ENCODE measurements at places on chromosomes 12 and 14.

- no peak for DNase-seq
Observed at GRCh38 chr12:4217091-4217490, 56.5 kb upstream of the CCND2 start.

DNA sequence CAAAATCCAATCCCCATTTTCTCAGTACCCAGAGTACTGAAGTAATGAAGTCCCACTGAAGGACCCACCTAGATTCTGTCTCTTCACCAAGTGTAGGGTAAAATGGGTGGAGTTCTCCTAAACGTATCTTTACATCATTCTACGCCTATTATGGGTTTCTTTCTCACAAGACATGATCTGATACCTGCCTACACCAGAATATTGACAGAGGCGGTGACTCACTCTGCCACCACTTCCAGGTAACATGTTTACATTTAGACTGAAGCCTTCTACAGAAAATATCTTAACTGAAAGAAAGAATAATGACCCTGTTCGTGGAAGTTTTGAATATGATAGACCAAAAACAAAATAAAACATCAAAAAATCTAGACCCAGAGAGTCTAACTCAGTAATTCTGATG lies 89.8 kb downstream of the BTG1 start:
- no peak for DNase-seq

GRCh38 chr14:101496776-101497683 lies 64.3 kb upstream of the DIO3 start:
- DNase-seq: no peak

DNA sequence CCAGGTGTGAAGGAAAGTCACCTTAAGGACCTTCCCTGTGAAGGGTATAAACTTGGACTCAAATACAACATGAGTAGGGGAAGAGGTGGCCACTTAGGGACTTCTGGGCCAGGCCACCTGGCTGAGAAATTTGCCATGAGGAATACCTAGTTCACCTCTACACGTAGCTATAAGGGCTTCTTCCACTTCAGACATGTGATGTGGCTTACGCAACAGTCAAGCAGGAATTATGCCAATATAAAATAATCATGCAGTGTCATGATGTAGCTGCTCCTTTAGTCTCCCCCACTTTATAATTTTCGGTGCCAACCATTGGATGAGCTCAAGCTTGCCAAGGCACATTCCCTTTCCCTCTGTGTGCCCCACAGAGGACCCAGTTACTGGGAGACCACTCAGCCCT lies 166.6 kb upstream of the BCL2L14 start:
- no peak for DNase-seq

- DNase-seq: no peak
Observed at GRCh38 chr14:77122526-77123125, 19.0 kb downstream of the ZDHHC22 start.

DNA sequence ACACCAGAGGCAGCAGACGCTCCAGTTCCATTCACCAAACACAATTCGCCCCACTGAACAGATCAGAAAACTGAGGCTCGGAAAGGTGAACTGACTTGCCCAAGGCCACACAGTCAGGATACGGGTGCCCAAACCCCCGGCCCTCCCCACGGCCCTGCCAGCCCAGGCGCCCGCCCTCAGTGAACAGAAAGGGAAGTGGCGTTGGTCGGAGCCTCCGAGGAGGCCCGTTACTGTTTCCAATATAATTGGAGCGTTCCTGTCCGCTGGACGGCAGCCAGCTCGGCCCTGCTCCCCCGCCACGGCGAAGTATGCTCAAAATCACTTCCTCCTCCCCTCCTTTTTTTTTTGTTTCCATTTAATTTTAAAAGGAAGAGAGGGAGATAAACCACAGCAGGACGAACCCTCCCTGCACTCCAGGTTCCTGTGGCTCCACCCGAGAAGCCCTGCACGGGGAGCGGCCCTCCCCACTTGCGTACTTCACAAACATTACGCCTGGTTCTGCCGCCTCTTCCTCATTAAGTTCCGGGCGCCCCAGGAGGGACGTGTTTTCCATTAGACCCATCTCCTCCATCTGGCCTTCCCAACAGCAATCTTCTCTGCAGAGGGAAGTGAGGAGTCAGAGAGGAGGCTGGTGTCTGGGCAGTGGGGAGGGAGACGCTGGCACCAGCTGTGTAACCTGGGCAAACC lies 61.1 kb downstream of the NCOR2 start:
- DNase-seq: no peak

DNA sequence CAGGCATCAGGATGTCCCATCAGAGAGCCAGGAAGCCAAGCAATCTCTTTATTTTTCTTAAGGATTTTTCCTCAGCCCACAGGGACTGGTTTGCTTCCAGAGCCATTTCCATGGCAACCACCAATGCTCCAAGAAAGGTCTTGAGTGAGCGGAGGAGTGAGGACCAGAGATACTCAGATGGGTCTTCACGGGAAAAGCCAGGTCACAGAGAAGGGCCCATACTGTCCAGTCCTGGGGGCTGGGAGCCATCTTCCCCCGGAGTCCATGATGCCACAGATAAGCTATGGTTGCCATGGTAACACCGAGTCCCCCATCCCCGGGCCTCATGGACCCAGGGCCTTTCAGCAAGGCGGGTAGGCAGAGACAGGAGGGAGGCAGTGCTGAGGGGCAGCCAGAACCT lies 28.6 kb downstream of the CMKLR1 start:
- DNase-seq: no peak

DNA sequence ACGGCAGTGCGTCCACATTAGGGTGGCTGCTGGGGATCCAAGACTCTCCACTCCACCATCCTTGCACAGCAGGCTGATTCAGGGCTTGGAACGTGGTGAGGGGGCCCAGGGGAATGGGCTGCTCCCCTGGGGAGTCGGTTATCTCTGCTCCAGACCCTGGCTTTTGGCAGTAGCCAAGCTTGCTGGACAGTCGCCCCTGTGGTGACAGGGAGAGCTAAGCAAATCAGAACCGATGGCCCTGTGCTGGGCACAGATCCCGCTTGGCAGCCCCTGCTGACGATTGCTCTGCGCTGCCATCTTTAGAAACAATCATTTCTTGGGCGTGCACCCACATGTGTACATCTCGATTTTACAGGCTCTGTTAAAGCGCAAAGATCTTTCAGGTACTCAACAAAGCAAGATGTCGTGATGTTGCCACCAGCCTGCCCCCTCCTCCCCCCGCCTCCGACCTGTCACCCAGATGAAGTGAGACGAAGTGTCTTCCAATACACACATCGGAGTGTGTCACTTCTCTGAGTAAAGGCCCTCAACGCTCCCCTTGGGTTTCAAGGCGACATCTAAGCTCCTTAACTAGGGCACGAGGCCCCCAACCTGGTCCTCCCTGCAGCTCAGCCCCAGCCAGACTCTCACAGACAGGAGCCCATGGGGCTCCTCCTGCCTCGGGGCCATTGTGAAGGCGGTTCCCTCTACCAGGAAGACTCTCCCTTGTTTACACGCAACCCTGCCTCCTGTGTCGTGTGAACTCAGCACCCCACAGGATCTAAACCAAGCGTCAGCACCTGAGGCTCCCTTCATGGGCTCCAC lies 55.6 kb downstream of the PITPNM2 start:
- DNase-seq: no peak

DNA sequence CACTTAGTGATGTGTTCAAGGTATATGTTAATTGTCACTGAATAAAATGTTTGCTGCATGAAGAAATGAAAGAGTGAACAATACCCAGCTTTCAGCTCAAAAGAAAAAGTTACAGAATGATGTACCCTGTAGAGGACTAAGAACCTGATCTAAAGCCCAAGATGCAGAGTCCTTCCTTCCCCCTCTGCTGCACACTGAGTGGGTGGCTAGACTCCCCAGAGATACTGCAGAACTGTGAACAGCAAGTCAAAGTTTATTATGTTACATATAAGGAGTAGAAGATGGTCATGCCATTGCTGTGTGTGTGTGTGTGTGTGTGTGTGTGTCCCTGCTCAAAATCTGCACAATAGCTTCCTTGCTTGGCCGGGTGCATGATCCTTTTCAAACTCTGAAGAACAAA lies 83.9 kb downstream of the RPAP3 start:
- no peak for DNase-seq

- no peak for DNase-seq
Observed at GRCh38 chr12:94192506-94192905, 44.1 kb downstream of the PLXNC1 start.

DNA sequence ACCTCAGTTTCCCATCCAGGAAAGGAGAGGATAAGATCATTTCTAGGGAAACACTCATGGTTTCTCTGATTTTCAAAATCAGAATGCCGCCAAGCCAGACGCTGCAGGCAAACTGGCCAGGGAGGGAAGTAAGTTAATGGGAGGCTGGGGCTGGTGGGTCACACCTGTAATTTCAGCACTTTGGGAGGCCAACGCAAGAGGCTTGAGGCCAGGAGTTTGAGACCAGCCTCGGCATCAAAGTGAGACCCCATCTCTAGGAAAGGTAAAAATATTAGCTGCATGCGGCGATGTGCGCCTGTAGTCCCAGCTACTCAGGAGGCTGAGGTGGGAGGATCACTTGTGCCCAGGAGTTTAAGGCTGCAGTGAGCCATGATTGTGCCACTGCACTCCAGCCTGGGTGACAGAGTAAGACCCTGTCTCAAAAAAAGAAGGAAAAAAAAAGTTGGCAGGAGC lies 587 bp downstream of the SELPLG start:
- DNase-seq: no peak

DNA sequence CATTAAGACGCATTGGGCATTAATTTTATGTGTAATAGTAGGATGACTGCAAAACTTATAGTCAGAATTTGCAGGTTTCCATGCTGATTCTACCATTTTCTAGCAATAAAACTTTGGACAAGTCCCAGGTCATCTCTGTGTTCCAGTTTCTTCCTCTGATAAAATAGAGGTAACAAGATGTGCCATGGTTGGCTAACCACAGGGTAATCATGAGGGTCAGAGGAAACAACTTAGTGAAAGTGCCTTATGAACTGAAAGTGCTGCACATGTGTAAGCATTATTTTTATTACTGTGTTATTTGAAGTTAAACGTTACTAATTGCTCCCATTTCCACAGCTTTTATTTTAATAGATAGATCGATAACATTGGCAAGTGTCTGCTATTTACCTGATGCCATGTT lies 21.1 kb downstream of the SMCO2 start:
- no peak for DNase-seq

- DNase-seq: no peak
Observed at GRCh38 chr12:25480145-25480544, 72.9 kb downstream of the LMNTD1 start.

- no peak for DNase-seq
Observed at GRCh38 chr12:13980538-13981295, 685 bp downstream of the GRIN2B start.

DNA sequence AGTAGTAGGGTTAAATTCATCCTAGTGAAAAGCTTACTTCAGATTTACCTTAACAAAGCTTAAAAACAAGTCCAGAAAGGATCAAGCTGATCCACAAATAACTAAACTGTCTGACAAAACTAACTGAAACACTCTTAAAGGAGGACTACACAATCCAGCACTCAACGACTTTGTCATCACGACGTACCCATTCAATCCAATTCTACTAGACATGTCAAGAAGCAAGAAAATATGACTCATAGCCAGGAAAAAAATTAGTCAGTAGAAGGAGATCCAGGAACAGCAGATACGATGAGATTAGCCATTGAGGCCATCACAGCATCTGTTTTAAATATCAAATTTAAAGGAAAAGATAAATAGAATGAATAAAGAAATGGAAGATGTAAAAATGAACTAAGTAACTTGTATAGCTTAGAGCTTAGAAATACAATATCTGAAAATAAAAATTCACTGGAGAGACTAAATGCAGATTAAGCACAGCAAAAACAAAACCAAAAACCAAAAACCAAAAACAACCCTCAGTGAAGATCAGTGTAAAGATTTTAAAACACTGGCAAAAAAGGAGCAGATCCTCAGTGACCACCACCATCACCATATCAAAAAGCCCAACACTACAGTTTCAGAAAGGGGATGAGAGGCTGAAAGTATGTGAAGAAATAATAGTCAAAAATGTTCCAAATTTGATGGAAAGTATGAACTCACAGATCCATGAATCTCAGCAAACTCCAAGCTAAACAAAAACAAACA lies 95.0 kb upstream of the CCND2 start:
- DNase-seq: no peak

GRCh38 chr12:84484798-84485197 lies 427.8 kb downstream of the SLC6A15 start:
- no peak for DNase-seq

DNA sequence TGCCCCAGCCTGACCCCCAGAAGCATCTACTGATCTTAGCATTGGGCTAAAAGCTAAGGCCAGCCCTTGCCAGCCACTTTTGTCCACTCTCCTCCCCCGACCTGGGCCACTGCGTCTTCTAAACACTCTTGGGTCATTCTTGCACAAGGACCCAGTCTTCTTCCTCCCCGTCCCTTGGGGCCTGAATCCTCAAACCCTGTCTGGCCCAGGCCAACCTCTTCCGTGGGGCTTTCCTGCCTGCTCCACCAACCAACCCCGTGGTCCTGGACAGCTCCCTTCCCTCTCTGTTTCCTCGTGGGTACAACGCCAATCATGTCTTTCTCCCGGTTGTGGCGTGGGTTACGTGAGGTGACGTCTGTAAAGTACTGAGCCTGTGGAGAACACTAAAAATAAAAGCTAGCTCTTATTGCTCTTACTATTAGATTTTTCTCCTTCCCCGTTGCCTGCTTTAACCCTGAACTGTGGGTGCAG lies 21.5 kb downstream of the FAM222A start:
- DNase-seq: no peak

- DNase-seq: no peak
Observed at GRCh38 chr12:109592905-109593272, 19.3 kb downstream of the MVK start.
